NCI-H1436 (cell line): ENCODE measurements at places on chromosomes 7 and 10.
A peak's percentile ranks its signal among the peaks of the same experiment; 100 is the strongest.

- DNase-seq = no peak
Measured at GRCh38 chr10:79246209-79246581, 101.1 kb upstream of the PPIF start.

DNA sequence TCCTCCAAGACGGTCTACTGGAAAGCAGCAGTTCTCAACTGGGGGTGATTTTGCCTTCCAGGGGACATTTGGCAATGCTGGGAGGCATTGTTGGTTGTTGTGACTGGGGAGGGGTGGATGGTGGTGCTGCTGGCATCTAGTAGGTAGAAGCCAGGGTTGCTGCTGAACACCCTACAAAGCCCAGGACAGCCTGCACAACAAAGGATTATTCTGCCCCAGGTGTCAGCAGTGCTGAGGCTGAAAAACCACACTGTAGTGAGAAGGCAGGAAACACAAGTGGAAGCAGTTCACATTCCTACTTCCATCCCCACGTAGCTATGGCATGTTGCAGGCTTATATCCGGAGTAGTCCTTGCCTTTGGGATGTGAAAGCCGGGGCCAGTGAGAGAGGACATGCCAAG, 86.9 kb downstream of the AOAH start:
- no peak for DNase-seq

GRCh38 chr10:126878594-126878993, 26.6 kb upstream of the DOCK1 start:
- no peak for DNase-seq

- no peak for DNase-seq
Measured at GRCh38 chr10:127067542-127068194, 128.7 kb downstream of the INSYN2A start.

- DNase-seq = no peak
Measured at GRCh38 chr7:34603711-34604444, 54.1 kb upstream of the NPSR1 start.

DNA sequence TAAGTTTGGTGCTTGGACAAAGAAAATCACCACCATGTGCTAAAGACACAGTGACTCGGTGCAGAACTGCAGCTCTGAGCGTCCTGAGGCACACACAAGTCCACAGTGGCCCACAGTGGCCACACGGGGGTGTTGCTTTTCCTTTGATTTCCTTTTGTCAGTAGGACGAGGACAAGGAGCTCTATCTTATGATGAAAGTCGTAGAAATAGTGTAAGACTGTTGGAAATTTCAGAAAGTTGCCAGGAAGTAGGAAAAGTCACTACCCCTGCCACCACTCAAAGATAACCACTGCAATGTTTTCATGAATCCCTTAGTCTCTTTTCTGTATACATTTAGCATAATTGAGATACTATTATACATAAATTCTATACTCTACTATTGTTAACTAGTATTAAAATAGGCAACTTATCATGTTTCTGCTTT, 146.0 kb downstream of the TNS3 start:
- DNase-seq = no peak

DNA sequence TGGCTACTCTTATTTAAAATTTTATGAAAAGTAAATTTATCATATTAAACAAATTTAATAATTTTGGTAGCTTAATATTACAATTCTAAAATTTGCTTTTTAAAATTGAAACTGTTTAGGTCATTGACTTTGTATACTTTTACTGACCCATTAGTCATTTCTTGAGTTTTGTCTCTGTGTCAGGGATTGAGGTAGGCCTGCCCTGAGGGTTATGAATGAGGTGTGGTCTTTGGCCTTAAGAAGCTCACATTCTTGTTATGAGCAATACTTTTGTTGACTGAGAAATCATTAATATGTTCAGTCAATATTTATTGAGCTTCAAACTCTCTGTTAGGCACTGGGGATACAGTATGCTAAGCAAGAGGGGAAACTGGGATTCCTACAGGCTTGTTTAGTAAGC, 47.0 kb upstream of the RPA3 start:
- no peak for DNase-seq

GRCh38 chr7:149310113-149310836, 48.3 kb downstream of the ZNF783 start:
- no peak for DNase-seq

DNA sequence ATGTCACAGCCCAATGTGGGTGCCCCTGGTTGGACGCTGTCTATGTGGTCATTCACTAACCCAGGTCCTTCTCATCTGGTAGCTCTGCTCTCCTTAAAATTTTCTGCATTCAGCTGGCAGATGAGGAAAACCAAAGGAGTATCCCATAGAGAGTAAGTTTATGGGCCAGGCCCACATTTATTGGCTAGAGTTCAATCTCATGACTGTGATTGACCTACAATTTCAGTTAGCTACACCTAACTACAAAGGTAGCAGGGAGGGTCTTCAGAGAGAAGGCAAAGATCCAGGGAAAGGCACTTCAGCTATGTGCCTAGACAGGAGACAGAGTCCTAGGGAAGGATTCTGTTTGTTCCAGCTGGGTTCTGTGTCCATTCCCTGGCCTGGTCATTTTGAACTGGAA, 23.7 kb upstream of the PPIF start:
- DNase-seq = no peak

DNA sequence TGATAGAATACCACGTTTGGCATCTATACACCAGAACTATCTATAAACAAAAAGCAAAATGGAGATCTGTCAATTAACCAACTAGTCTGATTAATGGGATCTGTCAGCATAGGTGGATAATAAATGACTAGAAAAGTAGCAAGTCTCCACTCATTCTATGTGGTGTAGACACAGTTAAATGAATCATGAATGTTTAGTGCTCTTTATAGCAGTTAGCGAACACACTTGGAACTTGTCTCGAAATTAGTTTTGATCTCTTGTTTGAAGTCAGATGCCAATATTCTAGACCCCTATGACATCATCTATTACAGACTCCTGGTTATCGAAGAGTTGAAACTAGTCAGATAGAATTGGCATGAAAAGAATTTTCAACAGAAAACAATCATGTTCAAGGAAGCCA, 259.7 kb downstream of the AHR start:
- no peak for DNase-seq

- DNase-seq = no peak
Measured at GRCh38 chr10:35433851-35434426, 97.6 kb downstream of the CCNY start.

DNA sequence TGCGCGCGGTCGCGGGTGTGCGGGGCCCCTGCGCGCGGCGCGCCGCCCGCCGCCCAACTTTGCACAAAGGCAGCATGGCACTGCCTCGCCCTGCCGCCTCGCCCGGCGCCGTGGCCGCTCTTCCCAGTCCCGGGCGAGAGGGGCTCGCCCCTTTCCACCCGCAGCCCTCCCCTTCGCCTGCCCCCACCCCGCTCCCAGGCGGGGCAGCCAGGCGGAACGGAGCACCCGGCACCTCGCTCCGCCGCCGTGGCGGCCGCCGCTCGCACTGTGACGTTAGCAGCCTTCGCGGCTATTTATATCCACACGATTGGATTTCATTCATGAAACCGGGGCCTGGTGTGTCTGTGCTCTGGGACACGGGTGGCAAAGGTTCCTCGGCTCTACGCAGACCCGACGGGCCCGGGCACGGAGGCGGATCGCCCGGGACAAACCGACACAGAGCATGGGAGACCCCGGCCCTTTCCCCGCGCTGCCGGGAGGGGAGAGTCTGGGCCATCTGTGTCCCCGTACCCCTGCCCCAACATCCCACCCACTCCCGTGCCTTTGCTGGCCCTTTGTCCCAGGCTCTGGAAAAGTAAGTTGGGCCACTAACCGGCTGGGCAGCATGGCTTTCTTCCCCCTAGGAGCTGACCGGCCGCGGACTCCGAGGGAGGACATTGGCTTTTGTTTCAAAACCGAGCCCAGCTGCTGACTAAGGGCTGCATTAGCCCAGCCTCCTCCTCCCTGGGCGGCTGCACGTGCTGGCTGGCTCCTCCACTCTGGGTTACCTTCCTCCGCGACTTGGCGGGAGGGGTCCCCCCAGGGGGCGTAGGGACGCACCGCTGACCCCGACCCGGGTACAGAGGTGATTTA, at the start of gene RHOBTB1:
RHOBTB1 (minus strand) TSS at position 128 of the 852 bp plus-strand sequence. CDS start 32,643 bp downstream, outside the sequence.
- peak; percentile 48 for DNase-seq

DNA sequence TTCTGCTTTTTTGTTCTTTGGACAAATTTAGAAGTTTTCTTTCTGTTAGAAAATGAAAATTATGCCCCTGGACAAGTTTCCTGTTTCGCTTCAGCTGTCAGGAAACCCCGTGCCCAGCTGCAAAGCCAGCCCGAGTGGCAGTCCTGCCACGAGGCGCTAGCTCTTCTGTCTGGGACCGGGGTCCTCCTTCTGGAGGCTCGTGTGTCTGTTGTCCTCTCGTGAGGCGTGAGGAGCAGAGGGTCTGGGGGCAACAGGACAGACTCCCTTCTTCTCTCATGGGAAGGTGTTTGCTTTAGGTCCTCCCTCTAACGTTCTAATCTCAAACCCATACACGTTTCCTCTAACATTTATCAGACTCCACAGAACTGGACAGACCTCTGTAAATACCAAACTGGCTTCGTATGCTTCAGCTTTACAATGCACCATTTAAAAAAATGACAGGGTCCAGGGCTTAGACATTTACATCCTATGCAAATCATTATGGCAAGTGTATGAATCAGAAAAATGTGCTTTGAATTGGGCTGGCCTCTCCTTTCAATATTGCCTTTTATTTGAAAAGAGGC, 184.5 kb upstream of the SHH start:
- DNase-seq = no peak

DNA sequence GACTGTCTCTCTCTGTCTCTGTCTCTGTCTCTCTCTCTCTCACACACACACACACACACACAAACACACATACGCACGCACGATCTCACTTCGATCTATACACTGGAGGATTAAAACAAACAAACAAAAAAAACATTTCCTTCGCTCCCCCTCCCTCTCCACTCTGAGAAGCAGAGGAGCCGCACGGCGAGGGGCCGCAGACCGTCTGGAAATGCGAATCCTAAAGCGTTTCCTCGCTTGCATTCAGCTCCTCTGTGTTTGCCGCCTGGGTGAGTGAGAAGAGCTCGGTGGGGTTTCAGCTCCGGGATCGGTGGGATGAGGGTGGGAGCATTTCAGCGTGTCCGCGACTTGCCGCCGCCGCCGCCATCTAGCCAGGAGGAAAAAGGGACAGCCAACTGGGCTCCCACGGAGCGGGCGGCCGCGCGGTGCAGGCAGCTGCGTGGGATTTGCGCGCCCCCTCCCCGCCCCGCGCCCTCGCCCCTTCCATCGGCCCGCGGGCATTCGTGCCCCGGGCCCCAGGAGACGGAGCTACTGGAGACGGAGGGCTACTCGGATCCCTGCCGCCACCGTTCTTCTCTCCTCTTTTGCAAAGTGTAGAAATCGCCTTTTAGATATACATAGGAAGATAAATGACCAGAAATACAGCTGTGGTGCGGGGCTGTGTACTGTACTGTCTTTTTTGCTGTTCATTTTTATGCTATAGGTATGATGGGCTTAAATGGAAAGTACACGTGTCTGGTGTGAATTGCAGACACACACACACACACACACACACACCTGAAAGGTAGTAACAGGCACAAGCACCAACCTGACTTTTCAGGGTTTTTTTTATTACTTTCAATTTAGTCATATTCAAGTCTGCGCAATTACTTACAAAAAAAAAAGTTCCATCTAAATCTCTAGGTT, 581 bp downstream of the PTPRZ1 start:
- DNase-seq = no peak

DNA sequence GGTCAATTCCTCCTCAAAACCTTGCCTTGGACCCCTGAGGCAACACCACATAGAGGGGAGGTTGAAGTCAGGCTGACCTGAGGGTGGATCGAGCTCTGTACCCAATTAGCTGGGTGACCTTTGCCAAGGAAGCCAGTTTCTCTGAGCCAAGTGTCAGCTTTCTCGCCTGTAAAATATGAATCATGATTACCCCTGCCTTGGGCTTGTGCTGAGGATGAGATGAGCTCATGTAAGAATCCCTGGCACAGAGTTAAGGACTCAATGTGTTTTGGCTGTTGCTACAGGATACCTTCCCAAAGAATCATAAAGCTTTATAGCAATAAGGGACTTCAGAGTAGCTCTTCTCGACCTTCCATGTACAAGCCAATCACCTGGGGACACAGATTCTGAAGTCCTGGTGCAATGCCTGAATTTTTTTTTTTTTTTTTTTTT, 43.5 kb upstream of the CACUL1 start:
- DNase-seq = no peak

- DNase-seq = no peak
Measured at GRCh38 chr7:83782628-83783027, 133.7 kb upstream of the SEMA3E start.

- no peak for DNase-seq
Measured at GRCh38 chr7:22712999-22713398, 14.0 kb upstream of the IL6 start.

- no peak for DNase-seq
Measured at GRCh38 chr7:2106440-2106839, 126.3 kb downstream of the MAD1L1 start.

- DNase-seq = no peak
Measured at GRCh38 chr7:143492799-143493739, 15.4 kb downstream of the TAS2R41 start.

DNA sequence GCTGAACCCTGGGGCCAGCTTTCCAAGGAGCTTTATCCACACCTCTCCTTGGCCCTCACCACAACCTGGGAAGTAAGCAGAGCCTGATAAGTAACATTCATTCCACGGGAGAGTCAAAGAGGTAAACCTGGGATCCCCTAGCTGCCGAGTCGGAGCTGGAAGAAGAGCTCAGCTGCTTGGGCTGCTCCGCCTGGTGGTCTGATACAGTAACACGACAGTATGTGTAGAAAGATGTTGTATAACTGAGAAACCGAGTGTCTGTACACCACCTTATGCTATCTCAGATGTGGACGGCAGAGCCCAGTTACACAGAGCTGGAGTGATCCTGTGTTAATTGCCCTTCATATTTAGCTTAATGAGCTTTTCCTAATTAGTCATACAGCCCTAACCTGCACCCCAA, 151.3 kb upstream of the KMT2E start:
- no peak for DNase-seq

DNA sequence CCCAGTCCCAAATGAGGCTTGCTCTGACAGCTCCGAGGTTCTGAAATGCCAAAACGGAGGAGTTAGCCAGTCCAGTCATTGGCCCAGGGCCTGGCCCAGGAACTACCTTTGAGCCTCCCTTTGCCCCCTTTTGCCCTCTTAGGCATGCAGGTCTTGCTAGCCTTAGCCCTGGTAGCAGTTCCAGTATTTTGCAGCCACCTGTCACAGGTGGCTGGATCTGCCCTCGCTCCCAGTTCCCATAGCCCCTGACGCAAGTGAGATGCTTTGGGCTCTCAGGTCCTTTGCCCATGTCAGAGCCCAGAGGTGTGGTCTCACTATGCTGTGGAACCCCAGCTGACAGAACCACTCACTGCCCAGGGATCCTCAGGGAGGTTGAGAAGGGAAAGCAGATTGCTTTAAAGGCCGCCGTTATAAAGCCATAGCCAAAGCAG, 42.0 kb downstream of the GPRIN2 start:
- no peak for DNase-seq

GRCh38 chr10:116097239-116097784, 175.7 kb downstream of the GFRA1 start:
- no peak for DNase-seq

GRCh38 chr7:50757703-50758390, 24.8 kb downstream of the GRB10 start:
- DNase-seq = no peak

DNA sequence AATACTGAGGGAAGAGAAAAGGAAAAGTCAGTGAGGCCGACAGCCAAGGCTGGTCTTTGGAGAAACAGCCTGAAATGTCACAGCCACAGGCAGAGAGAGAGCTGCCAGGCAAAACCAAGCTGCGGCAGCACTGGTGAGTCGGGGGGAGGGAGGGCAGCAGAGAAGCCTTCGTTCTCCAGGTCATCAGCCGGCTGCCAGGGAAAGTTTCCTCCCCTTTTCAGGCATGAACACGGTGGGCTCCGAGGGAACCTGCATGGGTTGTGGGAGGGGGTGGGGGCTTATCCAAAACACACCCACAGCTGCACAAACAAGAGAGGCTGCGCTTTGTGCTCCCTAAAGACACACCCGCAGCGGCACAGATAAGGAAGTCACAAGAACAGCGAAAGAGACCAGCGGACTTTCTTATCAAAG, 62.3 kb upstream of the NKX6-2 start:
- DNase-seq = no peak
